Activated CD8-positive, alpha-beta memory T cell treated with anti-CD3 and anti-CD28 coated beads for 1 hour (primary cell): ENCODE measurements at places on chromosomes 2 and 18.

DNA sequence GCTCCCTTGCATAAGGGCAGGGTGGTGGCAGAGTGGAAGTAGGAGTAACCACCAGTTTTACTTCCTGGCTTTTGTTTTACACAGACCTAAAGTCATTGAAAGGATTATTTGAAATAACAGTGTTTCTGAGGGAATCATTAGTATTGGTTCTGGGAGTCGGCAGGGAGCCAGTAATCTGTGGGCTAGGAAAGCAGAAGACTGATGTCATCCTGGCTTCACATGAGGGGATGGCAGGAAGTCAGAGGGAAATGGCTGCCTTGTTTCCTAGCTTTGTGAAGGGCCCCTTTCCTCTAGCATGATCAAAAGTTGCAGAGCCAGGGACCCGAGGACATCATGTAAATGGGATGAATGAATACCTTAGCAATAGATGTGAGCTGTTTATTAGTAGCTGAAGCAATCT is 792.6 kb downstream of the CPS1 start:
- DNase-seq = no peak

- no peak for DNase-seq
Observed at GRCh38 chr2:31213601-31214443, 3.5 kb downstream of the CAPN14 start.

DNA sequence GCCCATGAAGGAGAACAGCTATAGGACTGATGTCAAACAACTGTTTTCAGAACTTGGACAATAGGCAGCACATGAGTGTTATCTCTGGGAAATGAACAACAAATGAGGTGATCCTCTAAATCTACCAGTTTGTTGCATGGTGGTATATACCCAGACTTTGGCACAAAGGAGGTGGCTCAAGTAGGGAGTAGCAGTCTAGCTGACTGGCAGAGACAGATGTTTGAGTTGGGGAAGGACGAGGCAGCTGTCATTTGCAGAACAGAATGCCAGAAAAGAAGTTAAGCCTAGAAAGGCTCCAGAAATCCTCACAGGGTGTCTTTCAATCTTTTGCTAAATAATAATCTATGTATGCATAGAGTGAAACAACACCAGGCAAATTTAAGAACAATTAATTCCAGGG is 47.4 kb downstream of the RPE start:
- no peak for DNase-seq

DNA sequence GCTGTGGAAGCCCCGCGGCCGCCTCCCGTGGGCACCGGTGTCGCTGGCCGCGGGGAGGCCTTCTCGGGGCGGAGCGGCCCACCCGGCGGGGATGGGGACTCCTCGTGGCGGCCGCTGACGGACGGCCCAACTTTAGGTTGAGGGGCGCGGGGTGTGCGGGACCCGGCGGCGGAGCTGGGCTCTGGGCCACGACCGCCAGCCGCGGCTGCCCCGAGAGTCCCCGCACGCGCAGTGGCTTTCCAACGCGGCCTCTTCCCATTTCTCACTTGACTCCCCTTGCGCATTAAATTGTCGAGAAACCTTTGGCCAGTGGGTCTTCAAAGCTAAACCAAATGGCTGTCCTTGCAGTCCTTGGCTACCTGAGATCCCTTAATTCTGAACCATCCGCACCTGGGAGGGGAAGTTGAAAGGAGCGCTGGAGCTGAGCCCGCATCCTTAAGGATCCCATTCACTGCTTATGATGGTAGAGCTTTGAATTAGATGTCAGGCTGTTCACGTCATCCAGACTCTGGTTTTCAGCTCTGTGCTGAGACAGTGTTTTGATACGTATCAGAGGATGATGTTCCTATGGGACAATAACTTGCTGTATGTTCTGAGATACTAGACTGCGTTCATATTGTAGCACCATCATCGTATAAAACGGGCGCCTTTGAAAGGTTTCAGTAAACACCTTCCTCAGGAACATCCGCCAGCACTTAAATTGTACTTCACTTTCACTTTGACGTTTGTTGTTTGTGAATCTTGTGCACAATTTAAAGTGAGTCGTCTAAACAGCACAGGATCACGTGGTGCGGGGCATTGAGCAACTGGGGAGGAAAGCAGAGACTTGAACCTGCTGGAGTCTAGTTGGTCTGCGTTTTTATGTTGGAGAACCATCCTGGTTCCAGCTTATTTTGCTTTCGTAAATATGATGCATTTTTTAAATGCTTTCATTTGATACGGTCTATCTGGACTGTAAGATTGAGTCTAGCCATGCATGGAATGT is 874 bp downstream of the CLIP4 start:
- DNase-seq = peak; percentile 40

- no peak for DNase-seq
Observed at GRCh38 chr2:13103151-13103550, 386.4 kb downstream of the TRIB2 start.

DNA sequence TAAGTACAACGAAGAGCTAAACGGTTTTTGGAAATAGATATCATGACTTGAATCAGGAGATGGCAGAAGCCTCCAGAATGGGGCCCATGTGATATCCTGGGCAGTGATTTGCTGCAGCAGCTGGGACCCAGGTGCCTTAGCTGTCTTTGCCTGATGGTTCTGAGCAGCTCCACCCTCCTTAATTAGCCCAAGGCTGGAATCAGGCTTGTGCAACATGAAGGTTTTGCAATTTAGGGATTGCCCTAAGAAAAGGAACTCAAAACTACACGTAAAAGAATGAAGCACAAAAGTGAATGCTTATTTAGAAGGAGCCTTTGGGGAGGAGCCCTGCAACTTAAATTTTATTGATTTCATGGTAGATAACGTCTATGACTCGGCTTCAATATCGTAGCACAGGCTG is 17.3 kb upstream of the CNDP2 start:
- DNase-seq = no peak

DNA sequence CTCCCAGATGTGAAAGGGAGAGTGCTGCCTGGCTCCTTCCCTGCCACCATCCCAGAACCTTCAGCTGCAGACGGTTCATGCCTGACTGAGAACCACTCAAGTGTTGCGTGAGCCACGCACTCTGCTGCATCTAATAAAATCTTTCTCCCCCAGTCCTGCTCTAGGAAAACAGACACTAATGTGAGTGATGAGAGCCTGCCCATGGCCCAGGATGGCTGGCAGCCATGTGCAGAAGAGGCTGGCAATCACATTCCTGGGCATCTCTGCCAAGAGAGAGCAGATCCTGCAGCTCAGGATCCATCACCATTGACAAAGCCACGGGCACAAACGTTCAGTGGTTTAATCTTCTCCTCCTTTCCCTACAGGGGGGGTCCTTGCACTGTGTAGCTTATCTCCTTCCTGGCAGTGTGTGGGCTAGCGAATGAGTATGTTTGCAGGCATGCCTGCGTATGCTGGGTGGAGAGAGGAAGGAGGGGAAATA is 477.5 kb downstream of the SLC4A3 start:
- DNase-seq = no peak

DNA sequence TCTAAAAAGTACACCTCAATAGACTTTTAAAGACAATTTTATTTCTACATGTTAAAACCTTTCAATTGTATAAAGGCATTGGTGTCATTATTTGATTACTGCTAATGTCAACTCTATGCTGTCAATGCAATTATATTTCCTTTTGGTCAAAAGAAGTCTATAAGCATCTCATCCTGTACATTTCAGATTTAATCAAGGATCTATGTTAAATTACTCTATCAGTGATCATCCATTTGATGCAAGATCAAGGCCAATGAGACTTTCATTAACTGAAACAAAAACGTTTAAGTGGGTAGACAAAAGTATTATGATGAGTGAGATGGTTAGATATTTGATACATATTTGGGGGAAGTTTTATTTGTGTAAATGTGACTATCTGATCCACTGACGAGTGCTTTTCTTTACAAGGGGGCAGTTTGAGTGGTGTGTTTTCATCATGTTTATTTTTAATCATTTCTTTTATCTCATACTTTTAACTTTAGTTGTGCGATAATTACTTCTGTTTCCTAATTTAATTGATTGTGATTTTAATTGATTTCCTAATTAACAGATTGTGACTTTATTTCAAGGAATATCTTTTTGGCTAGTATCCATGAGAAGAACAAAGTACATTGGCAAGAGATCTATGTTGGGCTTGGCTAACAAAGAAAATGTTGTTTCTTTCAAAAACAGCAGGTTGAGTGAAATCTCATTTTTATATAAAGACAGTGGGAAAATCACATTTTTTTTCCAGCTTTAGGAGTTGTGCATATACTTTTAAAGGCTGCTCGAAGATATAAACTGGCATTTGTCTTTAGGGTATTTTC is 1.1 kb downstream of the ARHGAP28 start:
- no peak for DNase-seq

DNA sequence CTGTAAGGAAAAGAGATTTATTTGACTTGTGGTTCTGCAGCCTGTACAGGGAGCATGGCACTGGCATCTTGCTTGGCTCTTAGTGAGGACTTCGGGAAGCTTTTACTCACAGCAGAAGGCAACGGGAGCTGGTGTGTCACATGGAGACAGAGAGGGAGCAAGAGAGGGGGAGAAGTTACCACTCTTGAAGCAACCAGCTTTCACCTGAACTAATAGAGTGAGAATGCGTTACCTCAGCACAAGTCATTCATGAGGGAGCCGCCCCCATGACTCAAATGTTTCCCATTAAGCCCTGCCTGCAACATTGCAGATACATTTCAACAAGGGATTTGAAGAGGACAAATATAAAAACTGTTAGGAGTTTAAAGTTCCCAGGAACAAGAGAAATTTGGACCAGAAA is 190.0 kb downstream of the CYRIA start:
- DNase-seq = no peak

DNA sequence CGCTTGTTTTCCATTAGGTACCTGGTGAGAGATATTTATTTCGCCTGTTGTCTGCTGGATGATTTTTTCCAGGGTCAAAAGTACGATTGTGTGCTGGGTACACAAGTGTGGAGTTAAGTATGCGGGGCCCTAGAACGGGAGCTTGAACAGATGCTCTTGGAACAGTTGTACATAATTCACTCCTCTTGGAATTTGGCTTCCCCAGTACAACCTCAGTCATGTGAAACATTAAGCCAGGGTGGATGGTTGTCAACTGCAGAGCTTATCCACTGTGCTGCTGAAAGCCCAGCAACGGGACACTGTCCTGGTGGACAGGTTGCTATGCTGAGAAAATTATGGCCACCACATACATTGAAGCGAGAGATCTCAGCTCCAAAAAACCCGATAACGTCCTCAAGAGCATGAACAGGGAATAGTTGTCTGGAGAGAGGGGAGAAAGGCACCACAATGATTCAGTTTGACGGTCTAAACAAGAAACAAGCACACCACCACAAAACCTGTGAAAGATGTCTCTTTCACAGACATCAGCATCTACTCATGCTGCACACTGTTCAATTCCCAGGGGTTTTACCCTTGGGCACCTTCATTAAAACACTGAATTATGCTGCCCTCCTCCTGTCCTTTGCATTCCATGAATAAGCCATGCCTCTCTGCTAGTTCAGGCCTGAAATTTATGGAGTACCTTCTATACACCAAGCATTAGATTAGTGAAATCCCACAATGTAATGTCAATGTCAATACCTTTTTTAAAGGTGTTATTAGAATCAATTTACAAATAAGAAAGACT is 176.8 kb upstream of the TRIB2 start:
- DNase-seq = no peak

GRCh38 chr2:119522671-119523070 is 1.6 kb downstream of the SCTR start:
- no peak for DNase-seq

GRCh38 chr2:207235621-207236020 is 69.9 kb upstream of the KLF7 start:
- DNase-seq = no peak

DNA sequence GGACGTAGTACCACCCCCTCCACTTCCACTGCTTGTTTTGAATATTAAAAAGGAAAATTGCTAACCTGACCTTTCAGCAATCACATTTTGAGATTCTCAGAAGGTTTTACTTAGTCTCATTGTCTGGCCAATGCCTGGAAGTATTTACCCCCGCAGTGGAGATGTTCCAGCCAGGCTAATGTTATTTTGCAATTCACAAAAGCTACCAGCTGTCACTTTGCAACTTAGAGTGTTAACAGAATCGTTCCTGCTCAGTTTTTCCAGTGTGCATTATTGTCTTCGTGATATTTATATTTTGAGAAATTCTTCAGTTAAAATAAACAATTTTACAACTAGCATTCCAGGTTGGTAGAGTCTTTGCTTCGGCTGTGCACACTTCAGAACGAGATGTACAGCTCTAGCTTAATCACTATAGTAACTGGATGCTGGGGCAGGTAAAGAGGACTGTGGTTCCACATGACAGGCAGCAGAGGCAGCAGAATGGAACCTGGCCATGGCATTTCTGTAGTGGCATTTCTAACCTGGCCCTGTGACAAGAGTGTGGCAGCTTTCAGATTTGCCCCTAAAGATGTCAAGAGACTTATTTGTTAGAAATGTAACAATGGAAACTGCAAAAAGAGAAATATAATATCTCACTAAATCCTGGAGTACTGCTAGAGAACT is 85.1 kb downstream of the DTNA start:
- no peak for DNase-seq

DNA sequence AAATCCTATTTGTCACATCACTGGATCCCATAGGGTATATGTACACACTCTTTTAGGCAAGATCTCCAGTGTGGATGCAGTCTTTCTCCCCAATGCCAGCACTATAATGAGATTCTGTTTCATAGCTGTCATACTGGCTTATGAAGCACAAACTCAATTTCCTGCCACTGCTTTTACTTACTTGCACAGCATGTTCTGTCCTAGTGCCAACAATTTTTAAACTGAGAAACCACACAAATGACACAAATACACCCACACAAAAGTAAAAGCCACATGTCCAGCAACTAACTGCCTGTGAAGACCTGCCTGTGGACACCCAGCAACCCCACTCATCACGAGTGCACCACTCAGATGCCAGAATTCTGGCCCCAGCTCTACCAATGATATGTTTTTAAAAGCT is 29.6 kb upstream of the RNU4ATAC start:
- DNase-seq = no peak

DNA sequence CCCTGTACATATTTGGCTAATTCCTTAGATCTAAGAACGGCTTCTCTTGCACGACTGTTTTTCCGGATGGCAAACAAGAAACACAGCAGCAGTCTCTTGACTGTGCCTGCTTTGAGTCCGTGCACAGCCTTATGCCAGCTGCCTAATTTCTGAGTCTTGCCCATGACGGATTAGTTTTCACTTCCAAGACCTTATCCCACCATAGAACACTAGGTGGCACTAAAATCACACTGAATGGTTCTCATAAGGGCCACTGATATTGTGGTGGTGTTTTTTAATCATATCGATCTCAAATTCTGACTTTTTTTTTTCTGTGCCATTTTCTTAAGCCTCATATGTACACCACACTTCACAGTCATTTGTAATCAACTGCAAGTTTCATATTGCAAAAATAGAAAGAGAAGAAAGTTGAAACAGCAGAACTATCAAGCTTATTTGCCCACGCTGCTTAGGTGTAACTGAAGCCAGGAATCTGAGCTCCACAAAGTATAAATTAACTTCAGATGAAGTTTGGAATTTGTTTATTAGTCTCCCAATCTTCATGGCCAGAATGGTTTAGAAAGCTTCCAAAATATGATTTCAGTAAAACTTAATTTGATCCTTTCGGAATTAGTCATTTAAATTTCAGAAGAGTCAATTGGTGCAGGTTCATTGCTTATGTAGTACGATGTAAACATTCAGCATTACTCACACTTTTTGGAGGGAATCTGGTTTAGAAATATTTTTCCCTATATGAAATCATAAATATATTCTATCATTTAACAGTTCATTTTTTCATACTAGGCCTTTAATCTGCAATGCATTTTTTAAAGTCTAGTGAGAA is 45.5 kb upstream of the SCN7A start:
- DNase-seq = no peak

GRCh38 chr2:6580982-6581381 is 284.7 kb downstream of the CMPK2 start:
- DNase-seq = no peak

GRCh38 chr2:54271843-54272627 is 16.0 kb upstream of the TSPYL6 start:
- DNase-seq = no peak
